Amygdala (tissue), 56 donors: ENCODE measurements at places on chromosomes 7 and 10.
A peak's percentile ranks its signal among the peaks of the same experiment; 100 is the strongest.

DNA sequence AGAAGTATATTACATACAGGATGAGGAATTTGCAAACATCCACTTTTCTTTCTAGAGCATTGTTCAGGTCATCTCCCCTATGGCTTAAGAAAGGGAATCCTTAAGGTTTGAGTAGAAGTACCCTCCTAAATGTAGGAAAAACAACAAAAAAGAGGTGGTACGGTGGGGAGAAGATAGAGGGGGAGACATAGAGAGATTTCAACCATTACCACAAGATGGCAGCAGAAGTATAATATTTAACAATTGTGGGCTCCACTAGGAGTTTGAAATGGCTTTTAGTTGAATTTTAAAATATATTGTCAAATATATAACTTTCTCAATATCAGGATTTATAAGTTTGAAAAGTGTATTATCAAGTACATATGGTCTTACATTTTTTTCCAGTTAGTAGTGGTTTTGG is 72.7 kb upstream of the PRKG1 start:
- DNase-seq, result no peak

GRCh38 chr10:122157451-122157850 is 113.6 kb upstream of the BTBD16 start:
- DNase-seq, result no peak

DNA sequence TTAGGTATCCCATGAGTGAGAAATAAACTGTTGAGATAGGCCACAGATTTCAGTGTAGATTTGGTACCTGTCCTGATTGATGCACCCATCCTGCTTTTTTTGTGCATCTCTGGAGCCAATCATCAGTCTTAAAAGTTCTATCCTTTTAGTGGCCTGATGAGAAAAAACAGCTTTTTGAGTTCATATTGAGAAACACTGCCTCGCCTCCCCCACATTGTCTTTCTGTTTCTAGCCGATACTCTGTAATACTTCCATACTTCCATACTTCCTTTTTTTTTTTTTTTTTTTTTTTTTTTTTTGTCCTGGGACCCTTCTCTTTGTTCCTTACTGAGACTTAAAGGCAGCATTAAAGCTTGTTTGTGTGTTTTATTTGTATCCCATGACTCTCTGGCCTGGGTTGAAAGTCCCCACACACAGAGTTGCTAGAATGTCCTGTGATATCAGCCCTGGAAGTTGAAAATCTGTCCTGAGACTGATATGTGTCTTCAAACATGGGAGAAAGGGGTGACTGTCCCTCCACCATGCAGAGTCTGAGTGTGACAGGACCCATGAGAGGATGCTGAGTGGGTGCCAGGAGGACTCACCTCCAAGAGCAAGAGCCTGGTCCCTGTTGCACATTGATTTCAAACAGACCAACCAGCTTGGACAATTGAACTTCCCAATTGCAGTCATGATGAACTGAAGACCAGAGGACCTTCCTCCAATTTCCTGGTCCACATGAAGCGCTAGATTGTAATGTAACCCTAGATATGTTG is 5.7 kb downstream of the ZNF22 start:
- no peak for DNase-seq

DNA sequence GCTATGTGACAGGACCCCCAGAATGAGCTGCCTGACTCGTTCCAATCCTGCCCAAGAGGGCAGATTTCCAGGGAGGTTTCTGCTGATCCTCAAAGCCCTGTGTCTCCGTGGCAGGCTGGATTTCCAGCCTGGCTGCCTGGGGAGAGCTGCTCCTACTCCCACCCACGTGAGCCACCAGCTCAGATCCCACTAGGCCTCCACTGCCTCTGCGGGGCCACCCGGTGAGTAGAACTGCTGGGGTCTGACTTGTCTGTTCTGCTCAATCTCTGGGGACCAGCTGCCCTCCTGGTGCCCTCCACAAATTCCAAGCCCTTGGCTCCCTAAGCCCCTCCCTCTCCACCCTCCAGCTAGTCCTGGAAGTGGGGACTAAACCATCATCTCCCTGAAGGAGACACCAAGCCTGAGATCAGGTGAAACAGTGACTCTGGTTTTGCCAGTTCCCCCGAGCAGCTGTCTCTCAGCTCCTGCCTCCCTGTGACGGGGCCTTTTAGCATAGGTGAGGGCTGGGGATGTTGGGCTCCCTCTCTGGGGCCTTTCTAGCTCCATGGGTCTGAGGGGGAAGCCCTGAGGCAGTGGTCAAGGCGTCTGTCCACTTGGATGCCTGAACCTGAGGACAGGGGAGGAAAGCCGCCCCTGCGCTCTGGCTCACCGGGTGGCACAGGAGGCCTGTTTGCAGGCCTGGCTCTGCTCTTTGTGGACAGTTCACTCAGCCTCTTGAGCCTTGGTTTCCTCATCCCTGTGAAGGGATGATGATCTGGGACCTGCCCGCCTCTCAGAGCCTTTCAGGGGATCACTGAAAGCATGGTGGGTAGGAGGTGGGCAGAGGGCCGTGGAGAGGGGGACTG is 5.6 kb downstream of the FAM241B start:
- no peak for DNase-seq

- DNase-seq, result no peak
Measured at GRCh38 chr10:133459454-133460207, 5.9 kb downstream of the SCART1 start.

DNA sequence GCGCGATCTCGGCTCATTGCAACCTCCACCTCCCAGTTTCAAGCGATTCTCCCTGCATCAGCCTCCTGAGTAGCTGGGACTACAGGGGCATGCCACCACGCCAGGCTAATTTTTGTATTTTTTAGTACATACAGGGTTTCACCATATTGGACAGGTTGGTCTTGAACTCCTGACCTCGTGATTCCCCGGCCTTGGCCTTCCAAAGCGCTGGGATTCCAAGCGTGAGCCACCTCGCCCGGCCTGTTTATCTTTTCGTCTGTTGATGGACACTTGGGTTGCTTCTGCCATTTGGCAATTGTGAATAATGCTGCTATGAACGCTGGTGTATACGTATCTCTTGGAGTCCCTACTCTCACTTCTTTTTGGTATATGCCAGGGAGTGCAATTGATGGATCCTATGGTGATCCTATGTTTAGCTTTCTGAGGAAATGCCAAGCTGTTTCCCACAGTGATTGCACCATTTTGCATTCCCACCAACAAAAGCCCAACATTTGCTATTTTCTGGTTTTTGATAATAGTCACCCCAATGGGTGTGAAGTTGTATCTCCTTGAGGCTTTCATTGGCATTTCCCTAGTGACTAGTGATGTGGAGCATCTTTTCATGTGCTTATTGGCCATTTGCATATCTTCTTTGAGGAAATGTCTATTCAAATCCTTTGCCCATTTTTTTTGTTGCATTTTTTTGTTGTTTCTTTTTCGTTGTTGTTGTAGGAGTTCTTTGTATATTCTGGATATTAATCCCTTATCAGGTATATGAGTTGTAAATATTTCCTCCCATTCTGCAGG is 3.5 kb downstream of the ANTXRL start:
- DNase-seq, result no peak

- no peak for DNase-seq
Measured at GRCh38 chr7:156998988-156999957, 11.2 kb downstream of the MNX1 start.

DNA sequence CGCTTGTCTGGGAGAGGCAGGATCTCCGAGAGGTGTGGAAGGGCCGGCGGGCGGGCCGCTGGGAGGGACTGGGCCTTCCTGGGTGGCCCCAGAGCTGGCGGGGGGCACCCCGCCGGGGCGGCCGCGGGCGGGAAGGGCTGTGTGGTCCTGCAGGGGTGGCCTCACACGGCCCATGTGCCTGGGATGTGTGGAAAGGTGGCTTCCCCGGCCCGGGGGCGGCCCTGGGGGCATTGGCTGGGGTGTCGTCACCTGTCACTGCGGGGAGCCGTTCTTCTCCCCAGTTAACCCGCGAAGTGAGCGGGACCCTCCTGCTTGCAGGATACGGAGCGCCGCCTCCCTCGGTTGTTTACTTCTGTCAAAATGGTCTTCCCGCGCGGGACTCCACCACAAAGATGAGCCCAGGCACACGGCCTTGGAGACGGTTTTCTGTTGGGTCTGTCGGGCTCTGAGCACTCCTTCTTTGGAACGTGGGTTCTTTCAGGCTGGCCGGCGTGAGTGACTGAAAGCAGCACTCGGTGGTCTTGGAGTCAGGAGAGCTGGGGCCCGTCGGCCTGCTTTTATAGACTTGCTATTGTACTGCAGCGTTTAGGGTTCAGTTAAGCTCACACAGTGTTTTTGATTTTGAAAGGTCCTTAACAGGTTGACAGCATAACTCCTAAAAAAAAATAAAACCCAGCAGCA is 700 bp downstream of the SMC3 start:
- peak; percentile 25 for DNase-seq

- DNase-seq, result no peak
Measured at GRCh38 chr10:55746002-55746401, 615.1 kb downstream of the ZWINT start.

DNA sequence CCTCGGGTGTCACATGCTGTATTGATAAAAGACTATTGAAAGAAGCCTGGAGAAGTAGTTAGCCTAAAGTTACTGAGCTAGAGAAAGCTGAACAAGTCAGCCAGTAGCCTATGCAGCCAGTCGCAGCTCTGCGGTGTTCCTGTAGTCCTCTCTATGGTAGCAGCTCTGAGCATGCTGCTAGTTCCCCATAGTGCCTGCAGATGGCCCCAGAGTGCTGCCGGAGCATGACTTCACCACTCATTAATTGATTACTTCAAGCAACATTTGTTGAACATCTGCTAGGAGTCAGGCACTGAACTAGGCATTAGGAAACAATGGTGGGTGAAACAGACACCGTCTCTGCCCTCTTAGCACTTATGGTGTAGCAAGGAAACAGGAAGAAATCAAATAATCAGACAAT is 422.7 kb downstream of the SORCS3 start:
- no peak for DNase-seq

DNA sequence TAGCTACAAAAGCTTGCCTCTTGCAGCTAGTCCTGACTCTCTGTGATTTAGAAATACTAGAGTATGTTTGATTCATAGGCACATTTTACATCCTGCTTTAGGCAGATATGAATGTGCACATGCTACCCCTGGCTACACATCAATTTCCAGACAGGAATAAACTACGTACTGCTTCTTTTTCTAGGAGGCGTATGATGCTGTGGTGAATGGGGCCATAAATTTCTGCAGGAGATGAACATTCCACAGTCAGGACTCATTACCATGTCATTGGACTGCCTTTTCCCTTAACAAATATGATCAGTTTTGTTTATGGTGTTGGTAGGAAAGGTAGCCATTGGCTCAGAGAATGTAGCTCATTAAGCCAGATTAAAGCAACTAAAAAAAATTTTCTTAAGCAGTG is 50.1 kb upstream of the IFRD1 start:
- no peak for DNase-seq

- DNase-seq, result no peak
Measured at GRCh38 chr10:96306516-96306915, 2.3 kb downstream of the DNTT start.

- no peak for DNase-seq
Measured at GRCh38 chr10:7102557-7103349, 308.1 kb downstream of the SFMBT2 start.
